CD4-positive, alpha-beta T cell treated with Interleukin-12 subunit alpha and Interleukin-12 subunit beta, for 1 hour (primary cell): ENCODE measurements at places on chromosomes 2 and 18.

DNA sequence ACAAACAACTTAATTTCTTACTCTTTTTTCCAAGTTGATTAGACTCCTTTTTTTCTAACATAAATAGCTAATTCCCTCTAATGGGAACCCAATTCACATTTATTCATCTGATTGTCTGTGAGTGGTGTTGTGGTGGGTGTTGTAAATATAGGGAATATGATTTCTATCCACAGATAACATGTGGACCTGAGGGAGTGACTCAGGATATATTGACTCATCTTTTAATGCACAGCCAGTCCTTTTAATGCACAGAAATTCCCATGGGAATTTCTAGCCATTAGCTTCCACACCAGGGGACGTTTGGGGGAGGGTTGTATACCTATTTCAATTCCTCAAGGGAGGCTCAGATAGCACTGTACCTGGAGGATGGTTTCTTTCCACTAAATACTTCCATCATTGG, 1339.6 kb upstream of the LRRTM1 start:
- no peak for DNase-seq

- no peak for DNase-seq
Observed at GRCh38 chr18:6921571-6921970, 192.1 kb downstream of the ARHGAP28 start.

- DNase-seq = no peak
Observed at GRCh38 chr2:174692256-174692919, 71.9 kb downstream of the CHRNA1 start.

- no peak for DNase-seq
Observed at GRCh38 chr2:105117565-105117964, 79.7 kb downstream of the MRPS9 start.
